Activated T-cell treated with anti-CD3 and anti-CD28 coated beads, Interleukin-2, amount 50 U/mL, for 72 hours (primary cell): ENCODE measurements at places on chromosomes 5 and 9. TPM values are rescaled to one million over a fixed set of nuclear protein-coding genes. Genes with fewer than 3 reads are reported as not detected.

- peak; percentile 93 for DNase-seq
Measured at GRCh38 chr5:74684900-74685851, at the start of gene HEXB. TSS of gene HEXB (plus strand) at chr5:74685233. CDS start at chr5:74685261, 28 bp downstream.

- DNase-seq = no peak
Measured at GRCh38 chr9:136857166-136857565, 5.0 kb downstream of the MAMDC4 start.

The HTR4 gene
- not detected for total RNA-seq

DNA sequence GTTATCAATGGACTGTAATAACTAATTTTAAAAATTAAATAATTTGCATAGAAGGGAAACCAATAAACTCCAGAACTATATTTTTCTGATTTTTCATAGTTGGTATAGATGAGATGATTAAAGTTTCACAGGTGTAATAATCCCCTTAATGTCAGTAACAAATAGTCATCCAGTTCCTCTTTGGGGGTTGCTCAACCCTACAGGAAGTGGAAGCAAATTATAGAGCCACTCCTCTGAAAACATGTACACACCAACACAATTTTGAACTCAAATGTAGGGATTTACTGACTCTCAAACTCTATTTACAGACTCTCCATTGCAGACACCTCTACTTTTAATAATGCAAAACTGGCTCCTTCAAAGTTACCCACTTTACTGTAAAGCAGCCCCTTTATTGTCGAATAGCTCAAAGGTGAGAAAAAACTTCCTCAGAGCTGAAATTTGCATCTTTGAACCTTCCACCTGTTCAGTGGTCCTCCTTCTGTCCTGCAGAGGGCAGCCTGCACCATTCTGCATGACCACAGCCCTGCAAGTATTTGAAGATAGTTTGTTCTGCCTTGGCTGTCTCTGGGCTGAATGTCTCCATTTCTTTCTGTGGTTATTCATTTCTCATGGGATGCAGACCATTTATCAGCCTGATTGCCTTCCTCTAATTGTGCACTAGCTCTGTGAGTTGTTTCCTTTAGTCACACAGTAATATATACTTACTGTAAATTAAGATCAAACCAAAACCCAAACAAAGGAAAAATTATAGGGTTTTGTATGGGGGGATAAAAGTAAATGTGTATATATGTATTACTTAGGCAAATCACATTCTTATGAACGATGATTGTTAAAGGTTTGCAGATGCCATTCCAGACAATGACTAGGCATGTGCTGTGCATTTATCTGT is 383.2 kb upstream of the SGCD start:
- DNase-seq = peak; percentile 39

The ASTN2 gene
- total RNA-seq = 4.2 TPM

The ITK gene
- total RNA-seq = 289 TPM

The IL4 gene
- total RNA-seq = 1.5 TPM

- DNase-seq = no peak
Measured at GRCh38 chr9:84061613-84062193, 81.1 kb downstream of the RMI1 start.

The TMOD1 gene
- 3.8 TPM for total RNA-seq

- no peak for DNase-seq
Measured at GRCh38 chr5:26872337-26872736, 166.0 kb downstream of the CDH9 start.

- no peak for DNase-seq
Measured at GRCh38 chr5:165360784-165361542, 1855.5 kb downstream of the MAT2B start.
